Effector CD4-positive, alpha-beta T cell (primary cell): ENCODE measurements at places on chromosomes 3 and 15.

GRCh38 chr3:63344661-63345060, 66.6 kb downstream of the SYNPR start:
- DNase-seq = no peak

DNA sequence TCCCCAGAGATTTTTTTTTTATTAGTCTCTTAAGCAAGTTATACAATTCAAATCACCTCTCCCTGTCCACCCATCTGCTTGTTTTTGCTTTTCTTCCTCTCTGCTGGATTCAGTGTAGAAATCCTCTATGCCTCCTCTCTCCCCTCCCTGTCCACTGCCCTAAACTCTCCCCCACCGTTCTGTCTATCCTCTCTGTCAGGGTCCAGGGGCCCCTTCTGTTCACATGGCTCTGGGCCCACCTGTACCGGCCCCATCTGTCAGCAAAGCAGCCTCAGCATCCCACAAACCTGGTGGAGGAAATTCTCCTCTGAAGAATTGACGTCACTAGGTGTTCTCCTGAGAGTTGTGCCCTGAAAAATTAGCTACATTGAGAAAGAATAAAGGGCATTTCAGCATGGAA, 137.6 kb upstream of the CMC1 start:
- no peak for DNase-seq

DNA sequence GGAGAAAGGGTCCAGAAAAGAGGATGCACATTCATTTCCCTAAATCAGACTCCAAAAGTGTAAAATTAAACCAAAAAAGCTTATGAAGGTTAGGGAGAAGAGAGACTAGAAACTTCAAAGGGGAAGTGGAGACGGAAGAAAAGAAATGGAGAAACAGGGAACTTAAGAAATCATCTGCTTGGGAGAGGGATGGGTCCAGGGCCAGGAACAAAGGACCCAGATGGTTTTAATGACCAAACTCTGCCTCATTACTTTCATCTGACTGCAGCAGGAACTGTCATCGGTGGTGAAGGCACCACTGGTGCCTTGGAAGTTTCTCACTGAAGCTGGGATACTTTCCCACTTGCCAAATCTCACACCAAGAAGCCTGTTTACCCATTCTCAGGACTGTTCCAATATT, 70.5 kb upstream of the SLC4A7 start:
- DNase-seq = no peak

- DNase-seq = no peak
Observed at GRCh38 chr15:74841891-74842373, 1.0 kb downstream of the ULK3 start.

DNA sequence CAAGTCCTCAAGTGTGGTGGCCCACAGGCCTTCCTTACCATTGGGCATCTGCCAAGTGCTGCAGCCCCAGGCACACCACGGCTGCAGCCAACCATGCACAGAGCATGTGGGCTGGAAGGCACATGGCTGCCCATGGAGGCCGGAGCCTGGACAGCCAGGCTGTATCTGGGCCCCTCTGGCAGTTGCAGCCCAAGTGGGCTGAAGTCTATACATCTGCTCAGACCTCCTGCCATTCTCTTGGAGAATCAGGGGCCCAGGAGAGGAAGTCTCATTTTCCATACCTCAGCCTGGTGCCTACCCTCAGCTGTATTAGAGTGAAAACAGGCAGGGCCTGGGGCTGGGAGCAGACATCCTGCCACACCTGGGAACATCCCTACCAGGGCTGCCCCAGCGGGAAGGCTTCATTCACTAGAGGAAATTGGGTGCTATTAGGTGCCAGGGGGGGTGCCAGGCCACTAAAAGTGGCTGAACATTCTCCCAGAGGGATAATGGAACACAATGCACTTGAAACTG, 48.0 kb upstream of the SLCO2A1 start:
- DNase-seq = no peak

DNA sequence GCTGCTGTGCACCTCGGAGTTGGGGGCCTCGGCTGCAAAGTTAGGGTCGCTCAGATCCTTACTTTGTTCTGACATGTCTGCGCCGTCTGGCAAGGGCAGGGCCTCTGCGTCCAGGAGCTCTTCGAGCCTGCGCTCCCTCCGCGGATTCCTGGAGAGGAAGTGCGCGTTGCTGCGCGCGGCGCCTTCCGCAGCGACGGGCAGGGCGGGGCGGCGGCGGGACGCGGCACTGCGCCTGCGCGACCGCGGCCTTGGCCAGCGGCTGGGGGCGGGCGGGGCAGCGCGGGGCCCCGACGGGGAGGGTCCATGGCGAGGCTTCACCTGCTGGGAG, at the start of gene NDN:
Gene NDN, minus strand, starts transcription at position 163 of the 328 bp plus-strand sequence. Its CDS starts 88 bp downstream, at position 75.
- no peak for DNase-seq

GRCh38 chr3:105394177-105394576, 27.5 kb downstream of the ALCAM start:
- no peak for DNase-seq

DNA sequence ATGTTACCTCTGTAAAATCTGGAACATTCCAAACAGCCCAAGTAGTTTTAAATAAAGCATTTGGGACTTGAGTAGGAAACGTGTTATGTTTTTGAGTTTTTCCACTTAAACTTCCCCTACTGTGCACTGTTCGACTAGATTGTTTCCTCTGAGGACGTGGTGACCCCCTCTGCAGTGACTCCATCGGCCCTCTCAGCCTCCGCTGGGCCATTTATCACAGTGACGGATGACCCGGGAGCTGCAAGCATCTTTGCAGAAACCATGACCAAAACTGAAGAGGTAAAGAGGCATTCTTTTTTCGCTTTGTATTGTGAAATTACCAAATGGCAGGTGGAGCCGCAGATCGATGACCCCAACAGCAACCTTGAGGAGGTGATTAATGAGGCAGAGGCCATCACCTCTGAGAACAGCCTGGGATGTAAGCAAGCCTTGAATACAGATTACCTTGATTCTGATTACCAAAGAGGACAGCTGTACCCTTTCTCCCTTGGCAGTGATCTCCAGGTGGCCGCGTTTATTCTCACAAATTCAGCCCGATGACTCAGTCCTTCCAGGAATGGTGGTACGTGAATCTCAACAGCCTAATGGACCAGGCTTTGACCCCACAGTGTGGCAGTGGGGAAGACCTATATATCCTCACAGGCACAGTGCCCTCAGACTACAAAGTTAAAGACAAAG, 79.1 kb upstream of the FAN1 start:
- DNase-seq = no peak

- DNase-seq = no peak
Observed at GRCh38 chr3:70829092-70829491, 516.7 kb upstream of the MDFIC2 start.

- no peak for DNase-seq
Observed at GRCh38 chr15:48855501-48856440, 22.2 kb upstream of the EID1 start.

DNA sequence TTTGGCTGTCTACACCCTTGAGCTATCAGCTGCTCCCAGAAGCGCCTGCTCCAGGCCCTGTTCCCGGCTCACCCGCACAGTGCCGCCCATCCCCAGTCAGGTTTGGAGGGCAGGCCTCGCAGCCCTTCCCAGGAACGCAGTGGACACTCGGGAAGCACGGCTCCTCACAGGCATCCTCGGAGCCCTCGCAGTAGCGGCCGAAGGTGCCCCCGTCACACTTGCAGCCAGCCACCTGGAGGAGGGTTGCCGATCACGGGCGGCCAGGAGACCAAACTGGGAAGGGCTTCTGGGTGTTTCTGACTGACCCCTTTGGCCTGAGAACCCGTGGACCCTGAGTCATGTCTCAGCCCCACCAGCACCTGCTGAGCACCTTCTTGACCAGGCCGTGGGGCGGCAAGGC, 33.4 kb downstream of the MUC20 start:
- no peak for DNase-seq

- DNase-seq = no peak
Observed at GRCh38 chr15:26844901-26845300, 22.0 kb upstream of the GABRA5 start.

GRCh38 chr3:117499189-117499870, 789.8 kb downstream of the TUSC7 start:
- DNase-seq = no peak

GRCh38 chr3:181265750-181266333, 276.3 kb upstream of the DNAJC19 start:
- no peak for DNase-seq

DNA sequence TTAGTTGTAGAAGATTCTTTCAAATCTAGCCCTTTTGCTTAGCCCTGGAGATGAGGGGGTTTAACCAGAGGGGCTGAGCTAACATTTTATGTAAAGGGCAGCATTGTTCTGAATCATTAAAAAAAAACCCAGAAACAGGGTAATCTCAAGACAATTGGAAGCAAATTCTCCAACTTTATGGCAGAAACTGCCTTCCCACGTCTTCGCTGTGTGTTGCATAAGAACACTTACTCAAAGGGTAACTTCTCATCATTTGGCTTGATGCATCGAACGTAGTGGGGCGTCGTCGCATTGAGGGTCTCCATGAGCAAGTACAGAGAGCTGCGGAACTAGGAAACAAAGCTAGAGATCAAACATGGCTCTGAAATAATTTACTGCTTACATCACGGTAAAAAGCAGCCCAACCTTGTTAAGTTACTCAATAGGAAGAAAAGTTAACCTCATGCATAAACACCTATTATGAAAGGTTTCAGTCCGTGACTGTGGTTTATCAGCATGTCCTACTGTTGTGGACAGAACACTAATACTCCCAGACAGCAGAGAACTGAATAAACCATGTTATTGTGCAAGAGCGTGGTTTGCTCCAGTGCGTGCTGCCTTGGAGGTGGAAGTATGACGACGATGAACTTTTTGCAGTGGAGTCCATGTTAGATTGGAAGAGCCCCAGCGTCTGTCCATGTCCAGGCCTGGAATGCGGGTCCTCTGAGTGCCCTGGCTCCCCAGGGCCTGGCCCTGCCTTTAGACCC, 48.7 kb downstream of the MYO5C start:
- no peak for DNase-seq

DNA sequence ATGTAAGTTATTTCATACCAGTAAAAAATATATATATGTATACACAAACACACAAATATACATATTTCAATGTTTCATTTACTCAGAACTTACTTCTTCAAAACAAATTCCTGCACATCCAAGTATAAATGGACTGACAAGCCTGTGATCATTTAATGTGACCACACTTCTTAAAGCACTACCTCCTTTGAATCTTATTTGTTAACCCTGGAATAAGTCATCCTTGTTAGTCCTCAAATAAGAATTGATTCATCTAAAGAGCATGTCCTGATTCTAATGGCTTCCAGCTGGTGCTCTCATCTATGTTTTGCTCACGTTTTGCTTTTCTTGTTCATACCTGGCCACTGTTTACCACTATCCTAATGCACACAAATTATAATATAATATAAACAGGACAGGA, 103.9 kb upstream of the UBP1 start:
- no peak for DNase-seq

DNA sequence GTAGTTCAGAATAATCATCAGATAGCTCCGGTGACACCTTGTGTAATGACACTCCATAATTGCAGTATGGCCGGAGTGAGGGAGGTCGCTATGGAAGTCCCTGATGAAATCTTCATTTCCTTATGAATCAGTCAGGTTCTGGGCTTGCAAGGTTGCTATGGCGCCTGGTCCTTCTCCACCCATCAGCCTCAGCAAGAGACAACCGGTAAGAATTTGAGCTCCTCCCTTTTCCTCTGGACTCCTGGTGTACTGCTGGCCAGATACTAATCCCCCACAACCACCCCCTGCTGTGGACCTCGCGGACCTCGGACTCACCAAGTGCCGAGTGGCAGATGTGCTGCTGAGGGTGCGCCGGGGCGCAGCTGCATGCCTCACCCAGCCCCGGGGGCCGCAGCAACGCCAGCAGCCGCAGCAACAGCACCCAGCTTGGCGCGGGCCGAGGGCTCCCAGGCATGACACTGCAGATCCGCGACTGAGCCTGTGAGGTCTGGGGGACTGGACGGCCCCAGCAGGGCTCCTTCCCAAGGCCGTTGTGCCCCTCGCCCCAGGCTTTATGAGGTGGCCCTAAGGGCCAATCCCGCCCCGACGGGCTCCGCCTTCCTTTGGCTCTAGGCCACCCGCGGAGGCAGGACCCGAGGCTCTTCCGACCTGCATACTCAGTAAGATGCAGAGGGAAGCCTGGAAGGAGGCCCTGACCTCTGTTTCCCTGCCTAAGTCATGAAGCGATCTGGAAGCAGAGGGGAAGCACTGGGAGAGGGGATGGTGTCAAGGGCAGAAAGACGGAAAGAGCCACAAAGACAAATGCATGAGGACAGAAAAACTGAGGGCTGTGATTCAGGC, at the start of gene TIMP4:
Gene TIMP4, minus strand, starts transcription at position 526 of the 840 bp plus-strand sequence. Its CDS starts 72 bp downstream, at position 454.
- DNase-seq = no peak

DNA sequence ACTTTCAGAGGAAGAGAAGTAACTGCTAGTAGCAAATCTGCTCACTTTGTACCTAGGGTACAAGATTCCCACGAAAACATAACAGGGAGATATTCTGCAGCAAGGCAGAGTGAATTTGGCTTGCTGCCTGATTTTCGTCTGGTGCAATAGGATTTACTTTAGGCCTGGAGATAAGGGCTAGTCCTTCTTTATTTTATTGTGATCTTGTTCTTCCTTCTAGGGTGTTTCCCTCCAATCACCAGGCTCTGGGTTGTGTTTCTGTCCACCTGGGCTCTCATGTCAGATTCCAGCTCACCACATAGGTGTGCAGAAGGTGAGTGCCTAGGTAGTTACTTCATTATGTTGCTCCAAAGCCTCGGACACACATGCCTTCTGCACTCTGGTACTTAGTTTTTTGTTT, 211.8 kb upstream of the RGMA start:
- DNase-seq = no peak

DNA sequence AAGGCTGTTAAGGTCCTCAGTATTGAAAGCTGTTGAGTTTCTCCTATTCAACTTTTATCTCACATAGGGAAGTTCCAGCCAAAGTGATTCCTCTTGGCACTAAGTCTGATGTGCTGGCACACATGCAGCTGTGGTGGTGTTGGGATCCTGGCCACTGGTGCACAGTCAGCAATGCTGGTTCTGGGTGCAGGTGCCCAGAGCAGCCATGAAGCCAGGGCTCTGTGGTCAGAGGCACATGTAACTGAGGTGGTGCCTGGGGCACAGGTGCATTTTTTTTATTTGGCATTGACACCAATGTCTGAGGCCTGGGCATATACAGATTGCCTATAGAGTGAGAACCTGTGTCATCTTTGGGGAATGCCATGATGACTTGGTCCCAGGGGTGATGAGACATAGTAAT, 271.4 kb downstream of the POLQ start:
- DNase-seq = no peak
